Stimulated activated CD4-positive, alpha-beta T cell treated with anti-CD3 and anti-CD28 coated beads, TNF-alpha, amount 100 ng/mL, for 48 hours (primary cell): ENCODE measurements at places on chromosomes 6 and 20.

DNA sequence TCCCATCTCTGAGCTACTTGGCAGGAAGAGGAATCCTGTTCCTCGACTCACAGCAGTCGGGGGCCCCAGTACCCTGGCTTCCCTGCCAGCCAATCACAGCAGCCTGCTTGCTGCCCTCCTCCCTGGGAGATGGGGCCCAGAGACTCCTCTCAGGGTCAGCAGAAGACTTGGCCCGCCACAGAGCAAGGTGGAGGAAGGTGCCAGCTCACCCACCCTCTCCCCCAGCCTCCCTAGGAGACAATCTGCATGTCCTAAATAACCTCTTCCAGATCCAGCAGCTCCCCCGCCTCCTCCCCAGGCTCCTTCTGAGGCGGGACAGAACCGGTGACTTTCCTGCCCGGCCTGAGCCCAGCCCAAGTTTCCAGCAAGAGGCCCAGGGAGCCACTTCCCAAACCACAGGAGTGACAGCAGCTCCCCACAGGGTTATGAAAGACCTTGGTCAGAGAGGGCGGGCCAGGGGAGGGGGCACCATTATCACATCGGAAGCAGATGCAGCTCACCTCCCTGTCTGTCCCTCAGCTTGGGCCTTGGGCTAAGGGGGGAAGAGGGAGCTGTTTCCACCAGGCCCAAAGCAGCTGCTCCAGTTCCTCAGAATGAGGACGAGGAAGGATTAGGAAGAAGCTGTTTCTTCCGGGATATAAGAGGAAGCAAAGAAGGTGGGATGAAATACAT lies 2.3 kb downstream of the CCND3 start:
- no peak for DNase-seq

DNA sequence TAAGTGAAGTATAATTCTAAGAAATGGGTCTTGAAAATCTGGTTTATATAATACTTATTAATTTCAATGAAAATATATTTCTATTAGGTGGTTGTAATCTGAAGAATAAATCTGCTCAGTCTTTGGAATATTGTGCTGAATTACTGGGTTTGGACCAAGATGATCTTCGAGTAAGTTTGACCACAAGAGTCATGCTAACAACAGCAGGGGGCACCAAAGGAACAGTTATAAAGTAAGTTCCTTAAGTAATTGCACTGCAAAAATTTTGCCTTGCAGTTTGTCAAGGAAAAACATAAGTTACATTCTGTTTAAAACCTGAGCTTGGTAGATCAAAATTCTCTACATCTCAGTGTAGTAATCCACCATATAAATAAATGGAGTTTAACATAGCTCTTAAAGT lies 106.0 kb downstream of the MYO6 start:
- DNase-seq: no peak

- no peak for DNase-seq
These were observed 26.8 kb downstream of the HDDC2 start for GRCh38 chr6:125274935-125275334.

- no peak for DNase-seq
These were observed 58.7 kb downstream of the ZFAND3 start for GRCh38 chr6:37878150-37878710.

DNA sequence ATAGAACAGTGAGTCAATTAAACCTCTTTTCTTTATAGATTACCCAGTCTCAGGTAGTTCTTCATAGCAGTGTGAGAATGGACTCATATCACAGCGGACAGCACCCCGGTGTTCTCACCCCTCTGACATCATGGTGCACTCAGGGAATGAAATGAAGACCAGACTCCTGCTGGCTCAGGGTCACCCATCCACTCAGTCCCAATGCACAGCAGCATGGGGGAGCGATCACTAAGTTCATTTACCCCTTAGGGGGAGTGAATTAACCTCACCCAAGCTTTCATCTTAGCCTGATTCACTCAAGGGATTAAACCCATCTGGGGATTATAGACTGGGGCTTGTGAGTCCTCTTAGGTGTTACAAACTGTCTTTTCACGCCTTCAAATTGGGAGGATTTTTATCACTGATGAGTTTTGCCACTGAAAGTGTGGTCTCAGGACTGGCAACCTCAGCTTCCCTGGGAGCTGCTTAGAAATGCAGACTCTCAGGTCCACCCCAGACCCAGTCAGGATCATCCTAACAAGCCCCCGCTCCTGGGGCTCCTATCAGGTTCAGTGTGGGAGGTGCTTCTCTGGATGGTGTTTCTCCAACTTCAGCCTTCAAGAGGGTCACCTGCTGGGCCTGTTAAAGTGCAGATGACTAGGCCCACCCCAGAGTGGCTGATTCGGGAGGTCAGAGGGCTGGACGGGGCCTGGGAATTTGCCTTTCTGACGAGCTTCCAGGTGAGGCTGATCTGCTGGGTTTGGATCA lies 44.3 kb upstream of the FRMD1 start:
- DNase-seq: no peak

DNA sequence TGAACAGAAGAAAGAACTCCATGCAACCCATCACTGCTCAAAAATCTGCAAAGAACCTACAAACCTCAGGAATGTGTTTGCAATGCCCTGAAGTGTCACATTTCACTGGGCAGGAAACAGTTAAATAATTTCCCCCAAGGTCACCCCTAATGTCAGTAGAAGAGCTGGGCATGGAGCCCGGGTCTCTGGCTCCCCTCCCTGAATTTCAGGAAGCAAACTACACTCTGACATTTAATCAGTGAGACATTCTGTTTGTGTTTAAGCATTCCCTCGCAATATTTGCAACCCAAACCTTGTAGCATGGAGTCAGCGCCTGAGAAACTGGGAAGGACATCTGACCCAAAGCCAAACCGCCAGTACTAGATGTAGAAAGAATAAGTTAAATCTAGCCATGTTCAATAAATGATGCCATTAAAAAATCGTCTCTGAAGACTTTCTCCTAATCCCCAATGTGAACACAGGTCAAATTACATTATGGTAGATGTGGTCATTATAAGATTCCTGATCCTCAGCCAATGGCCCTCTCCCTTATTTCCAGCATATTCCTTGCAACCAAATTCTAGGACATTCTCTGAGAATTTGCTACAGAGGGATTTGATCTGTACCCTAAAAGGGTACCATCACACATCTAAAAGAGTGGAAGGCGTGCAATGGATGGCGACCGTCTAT lies 91.2 kb upstream of the ADTRP start:
- no peak for DNase-seq

GRCh38 chr6:165580136-165580535 lies 82.9 kb downstream of the PDE10A start:
- DNase-seq: no peak

DNA sequence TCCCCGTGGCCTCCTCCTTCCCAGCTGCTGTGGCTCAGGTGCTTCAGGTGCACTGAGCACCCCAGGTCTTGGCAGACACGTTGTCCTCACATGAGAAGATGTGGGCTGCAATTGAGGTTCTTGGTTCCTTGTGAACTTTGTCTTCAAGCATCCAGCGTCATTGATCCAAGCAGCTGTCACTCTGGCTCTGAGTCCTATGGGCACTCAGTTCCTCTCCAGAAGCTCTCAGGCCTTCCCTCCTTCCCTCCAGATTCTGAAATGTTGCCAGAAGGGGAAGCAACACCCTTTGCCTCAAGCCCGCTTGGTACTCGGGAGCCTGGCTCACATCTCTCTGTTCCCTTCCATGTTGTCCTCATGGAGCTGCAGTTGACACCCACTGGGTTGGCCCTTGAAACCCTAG lies 8.4 kb upstream of the MRGBP start:
- DNase-seq: no peak

GRCh38 chr20:23631981-23632710 lies 5.6 kb downstream of the CST3 start:
- no peak for DNase-seq

DNA sequence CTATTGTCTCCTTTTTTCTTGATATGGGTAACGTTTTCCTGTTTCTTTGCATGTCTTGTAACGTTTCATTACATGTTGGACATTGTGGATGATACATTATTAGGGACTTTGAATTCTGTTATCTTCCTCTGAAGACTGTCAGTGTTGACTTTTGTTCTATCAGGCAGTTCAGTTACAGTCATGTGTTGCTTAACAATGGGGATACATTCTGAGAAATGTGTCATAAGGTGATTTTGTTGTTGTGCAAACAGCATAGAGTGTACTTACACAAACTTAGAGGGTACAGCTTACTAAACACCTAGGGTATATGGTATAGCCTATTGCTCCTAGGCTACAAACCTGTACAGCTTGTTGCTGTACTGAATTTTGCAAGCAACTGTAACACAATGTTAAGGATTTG lies 64.7 kb downstream of the AK9 start:
- no peak for DNase-seq

- DNase-seq: no peak
These were observed 47.3 kb upstream of the STXBP5 start for GRCh38 chr6:147156799-147157382.

GRCh38 chr20:15703171-15703911 lies 869.9 kb downstream of the KIF16B start:
- DNase-seq: no peak

GRCh38 chr6:26031151-26031594 lies 56.1 kb upstream of the HFE start:
- DNase-seq: no peak

- DNase-seq: no peak
These were observed 179.5 kb downstream of the SYNDIG1 start for GRCh38 chr20:24648919-24649318.

DNA sequence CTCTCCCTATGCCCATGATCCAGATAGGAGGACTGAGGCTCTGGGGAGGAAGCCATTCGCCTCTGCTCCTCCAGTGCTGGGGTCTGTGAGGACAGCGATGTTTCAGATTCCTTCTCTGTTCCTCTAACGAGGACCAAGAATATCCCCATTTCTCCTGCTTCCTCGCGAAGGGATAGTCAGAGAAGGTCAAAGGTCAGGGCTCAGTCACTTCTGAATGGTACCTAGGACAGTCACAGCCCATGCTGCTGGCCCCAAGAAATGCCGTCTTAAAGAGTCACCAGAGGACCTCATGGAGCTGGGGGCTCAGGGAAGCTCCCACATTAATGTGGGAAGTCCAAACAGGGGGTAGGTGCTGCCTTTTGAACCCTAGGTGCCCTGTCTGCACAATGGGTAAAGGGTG lies 2.1 kb downstream of the FOXS1 start:
- DNase-seq: no peak

DNA sequence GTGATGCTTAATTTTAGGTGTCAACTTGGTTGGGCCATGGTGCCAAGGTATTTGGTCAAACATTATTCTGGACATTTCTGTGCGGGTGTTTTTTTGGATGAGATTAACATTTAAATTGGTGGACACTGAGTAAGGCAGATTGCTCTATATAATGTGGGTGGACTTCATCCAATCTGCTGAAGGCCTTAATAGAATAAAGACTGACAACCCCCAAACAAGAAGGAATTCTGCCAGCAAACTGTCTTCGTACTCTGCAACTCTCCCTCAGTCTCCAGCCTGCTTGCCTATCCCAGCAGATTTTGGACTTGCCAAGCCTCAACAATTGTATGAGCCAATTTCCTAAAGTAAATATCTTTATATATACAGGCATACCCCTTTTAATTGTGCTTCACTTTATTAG lies 850.1 kb downstream of the TBC1D32 start:
- DNase-seq: no peak

- no peak for DNase-seq
These were observed 11.3 kb downstream of the DLK2 start for GRCh38 chr6:43444036-43444435.
